Non-pigmented ciliary epithelial cell (primary cell): ENCODE measurements at places on chromosomes 1 and 21.

- DNase-seq = no peak
These were observed 43.4 kb downstream of the ZBTB40 start for GRCh38 chr1:22494943-22495579.

DNA sequence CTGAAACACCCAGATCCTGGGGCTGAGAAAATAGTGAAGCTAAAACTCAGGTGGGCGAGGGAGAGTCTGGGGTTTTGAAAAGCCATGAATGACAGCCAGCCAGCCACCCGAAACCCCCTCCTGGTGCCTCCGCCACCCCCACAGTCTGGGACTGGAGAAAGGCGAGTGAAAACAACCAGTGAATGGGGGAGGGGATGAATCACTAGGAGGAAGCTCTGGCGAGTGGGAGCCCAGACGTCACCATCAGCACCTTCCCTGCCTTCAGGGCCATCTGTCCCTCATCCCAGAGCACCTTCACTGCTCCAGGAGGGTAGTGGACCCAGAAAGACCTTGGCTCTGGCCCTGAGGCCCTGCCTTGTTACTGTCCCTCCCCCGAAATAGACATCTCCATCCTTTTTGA is 9.2 kb downstream of the RORC start:
- DNase-seq = no peak

GRCh38 chr1:15674386-15675159 is 9.5 kb upstream of the PLEKHM2 start:
- no peak for DNase-seq

DNA sequence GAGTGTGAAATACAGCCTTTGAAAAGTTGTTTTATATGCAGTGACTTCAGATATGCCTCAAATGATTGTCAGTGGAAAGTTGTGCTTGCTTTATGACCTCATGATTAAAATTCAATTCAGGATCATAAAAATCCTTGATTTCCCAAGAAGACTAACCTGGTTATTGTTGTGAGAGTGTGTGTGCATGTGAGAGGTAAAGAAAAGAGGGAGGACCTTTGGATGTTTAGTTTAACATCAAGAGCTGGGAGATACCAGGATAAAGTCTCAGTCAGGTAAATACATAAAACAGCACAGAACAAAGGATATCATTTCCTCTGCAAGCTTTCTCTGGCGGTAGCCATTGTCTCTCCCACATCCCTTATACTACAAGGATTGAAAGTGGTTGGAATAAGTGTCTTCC is 14.4 kb downstream of the BTBD8 start:
- no peak for DNase-seq

DNA sequence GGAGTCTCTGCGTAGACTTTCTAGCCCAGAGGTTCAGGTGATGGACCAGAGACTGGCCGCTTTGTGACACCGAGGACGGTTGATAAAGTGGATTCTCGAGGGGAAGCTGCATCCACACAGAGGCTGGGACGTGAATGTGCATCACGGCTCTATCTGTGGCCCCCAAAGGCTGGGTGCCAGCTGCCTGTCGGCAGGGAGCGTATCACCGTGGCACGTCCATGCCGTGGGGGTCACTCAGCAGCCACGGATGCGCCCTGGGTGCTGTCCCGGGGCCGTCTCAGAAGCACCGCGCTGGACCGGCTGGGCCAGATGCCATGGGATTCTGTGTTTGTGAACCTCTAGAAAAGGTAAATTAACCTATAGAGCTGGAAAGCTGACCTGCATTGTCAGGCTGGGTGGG is 57.2 kb upstream of the TRAPPC10 start:
- no peak for DNase-seq

DNA sequence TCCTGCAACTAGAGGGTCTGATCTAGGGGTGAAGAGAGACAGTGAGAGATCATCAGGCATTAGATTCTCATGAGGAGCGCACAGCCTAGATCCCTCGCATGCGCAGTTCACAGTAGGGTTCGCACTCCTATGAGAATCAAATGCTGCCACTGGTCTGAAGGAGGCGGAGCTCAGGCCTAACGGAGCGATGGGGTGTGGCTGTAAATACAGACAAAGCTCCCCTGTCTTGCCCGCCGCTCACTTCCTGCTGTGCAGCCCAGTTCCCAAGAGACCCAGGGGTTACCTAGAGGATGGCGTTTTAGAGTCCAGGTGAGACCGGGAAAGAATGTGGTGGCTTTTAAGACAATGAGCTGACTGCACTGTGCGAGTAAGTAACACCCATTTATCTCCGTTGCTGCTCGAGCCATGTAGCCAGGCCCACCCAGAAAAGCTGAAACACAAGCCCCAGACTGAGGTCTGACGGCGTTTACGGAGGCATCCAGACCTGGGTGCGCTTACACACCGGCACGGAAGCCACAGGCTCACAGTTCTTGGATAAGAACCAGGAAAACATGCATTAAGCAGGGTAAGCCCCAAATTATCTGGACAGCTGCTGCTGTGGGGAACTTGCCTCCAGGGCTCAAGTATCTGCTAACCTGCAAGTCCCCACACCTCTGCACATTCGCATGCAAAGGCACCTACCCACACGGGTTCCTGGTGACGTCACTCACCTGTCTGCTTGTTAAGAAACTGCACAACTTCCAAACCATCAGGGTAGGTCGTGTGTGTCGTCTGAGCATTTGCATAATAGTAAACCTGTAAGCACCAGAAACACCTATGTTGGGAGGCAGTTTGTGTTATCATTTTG is 12.5 kb downstream of the TCP10L start:
- no peak for DNase-seq

GRCh38 chr1:79955966-79956365 is 949.4 kb upstream of the ADGRL4 start:
- DNase-seq = no peak

- DNase-seq = no peak
These were observed 183.3 kb downstream of the PTGER3 start for GRCh38 chr1:70864302-70864701.

DNA sequence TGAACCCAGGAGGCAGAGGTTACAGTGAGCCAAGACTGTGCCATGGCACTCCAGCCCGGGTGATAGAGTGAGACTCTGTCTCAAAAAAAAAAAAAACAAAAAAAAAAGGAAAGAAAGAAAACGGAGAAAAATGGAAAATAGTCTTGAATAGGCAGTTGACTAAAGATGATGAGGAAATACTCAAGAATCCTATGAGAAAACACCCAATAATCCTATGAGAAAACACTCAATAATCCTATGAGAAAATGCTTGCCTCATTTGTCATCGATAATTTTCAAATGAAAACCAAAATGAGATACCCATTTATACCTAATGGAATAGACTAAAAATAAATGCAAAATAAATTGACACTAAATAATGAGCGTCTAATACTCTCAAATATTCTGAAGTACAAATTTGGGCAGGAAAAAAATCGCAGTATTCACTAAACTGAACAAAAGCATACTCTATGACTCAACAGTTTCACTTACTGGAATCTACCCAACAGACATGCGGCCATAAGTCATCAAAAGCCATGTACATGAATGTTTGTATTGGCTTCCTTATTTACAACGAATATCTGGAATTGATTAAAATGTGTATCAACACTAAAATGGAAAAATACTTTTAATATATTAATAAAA is 733.9 kb upstream of the CHRM3 start:
- peak; percentile 79 for DNase-seq

DNA sequence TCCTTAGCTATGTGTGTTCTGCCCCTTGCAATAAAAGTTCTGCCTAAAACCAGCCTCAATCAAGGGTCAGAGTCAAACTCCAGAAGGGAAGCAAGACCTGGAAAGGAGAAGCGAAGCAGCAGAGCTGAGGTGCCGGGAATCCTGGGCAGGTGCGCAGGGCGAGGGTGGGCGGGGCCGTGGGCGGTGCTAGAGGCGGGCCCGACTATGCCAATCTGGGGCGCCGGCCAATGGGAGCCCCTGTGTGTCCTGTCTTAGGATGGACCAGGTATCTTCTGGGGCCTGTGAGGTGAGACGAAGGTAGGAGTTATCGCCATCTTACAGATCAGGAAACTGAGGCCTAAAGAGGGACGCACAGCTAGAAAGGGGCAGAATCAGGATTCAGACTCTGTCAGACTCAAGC is 120.3 kb downstream of the PTPRU start:
- DNase-seq = no peak

DNA sequence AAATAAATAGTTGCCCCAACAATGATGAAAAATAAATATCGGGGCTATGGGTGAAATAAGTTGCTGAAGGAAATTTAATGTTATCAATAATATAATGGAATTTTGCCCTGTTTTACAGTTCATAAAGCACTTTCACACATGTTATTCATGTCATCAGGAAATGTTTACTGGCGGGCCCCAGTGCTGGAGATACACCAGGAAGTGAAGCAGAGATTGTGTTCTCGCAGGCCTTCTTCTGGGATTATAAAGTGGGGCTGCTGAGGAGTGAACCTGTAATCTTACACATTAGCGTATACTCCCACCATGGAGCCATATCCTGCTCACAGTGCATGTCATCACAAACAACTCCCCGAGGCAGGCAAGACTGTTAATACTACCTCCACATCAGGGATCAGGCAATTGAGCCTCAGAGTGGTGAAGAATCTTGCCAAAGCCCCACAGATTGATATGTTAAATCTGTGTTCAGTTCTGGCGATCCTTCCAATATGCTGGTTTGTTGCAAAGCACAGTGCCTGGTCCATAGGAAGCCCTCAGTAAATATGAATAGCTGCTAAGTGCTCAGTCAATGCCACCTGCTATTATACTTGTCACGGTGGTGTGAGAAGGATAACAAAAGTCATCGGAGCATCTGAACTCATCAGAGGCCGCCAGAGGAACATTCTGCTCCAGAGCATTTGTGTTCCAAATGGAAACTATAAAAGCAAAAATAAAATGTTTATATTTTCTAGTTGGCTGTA is 104.4 kb upstream of the UBE2U start:
- no peak for DNase-seq

DNA sequence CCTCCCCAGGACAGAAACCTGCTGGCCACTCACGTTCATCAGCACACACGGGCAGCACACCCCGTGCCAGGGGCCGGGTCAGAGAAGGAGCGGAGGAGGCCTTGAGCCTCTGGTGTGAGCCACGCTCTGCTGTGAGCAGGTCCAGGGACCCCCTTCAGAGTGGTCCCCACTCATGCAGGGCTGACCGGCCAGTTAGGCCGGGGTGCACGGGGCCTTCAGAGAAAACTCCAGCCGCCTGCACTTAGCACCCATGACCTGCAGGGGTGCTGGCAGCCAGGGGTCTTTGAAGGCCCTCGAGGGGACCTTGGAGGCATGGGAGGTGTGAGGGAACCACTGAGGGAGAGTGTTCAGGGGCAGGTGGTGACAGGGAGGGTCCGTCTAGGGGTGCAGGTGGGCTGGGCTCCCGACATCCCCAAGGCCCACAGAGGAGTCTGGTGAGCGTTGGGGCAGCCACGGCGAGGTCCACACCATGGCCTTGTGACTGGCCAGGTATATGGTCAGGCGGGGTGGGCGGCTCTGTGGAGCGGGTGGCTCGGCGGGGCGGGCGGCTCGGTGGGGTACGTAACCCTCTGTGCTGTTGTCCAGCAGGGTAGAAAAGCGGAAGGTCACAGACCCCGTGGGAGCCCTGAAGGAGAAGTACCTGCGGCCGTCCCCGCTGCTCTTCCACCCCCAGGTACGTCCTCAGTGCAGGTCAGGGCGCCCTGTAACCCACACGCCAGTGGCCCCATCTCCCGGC is 40.3 kb upstream of the ARHGEF16 start:
- no peak for DNase-seq

DNA sequence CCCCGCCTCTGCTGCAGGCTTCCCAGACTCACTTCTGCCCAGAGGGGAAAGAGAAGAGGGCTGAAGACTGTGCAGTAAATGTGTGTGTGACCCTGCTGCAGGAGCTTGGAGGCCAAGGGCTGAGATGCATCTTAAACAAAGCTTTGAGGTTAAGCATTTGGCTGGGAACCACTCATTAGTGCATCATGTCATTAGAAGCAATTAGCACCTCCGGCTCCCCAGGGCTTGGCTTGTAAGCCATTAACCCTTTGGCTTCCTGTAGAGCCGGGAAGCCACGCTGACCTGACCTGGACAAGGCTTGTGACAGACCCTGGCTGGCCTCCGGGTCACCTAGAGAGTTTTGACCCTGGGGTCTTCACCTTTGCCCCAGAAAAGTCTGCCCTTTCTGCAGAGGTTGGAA is 77.0 kb downstream of the CSMD2 start:
- DNase-seq = no peak

GRCh38 chr1:27109103-27109822 is 45.7 kb downstream of the SLC9A1 start:
- DNase-seq = no peak

DNA sequence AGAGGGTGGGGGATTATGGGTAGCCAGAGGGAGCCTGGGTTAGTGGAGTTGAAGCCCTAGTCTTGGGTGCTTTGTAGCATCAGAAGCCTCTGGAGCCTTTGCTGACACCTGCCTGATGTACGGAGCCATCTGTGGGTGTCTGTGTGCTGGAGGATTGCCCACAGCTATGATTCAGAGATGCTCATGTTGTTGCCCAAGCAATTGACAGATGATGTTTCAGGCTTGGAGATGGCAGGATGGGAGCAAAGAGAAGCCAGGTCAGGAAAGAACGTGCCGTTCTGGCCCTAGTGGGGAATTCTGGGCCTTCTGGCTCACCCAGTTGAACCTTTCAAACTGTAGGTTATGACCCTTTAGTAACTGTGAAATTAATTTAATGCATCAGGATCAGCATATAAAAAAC is 27.6 kb downstream of the COQ8A start:
- no peak for DNase-seq

DNA sequence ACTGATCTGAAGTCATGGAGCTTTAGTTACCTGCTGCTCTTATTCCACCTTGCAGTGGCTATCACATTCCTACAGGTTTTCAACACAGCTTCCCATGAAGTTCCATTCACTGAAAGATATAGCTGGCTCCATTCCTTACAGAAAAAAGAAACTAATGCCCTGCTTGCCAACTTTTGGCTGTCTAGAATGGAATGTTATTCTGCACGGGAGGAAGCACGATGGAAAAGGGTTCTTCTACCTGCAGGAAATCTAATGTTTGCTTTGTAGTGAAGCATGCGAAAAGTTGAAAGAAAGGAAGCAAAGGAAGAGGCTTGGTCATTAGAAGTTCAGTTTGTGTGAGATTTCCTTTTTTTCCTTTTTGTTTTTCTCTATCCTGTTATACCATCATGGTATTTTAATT is 32.6 kb downstream of the GIPC2 start:
- DNase-seq = no peak

GRCh38 chr21:45972716-45973474 is 8.7 kb upstream of the COL6A1 start:
- DNase-seq = peak; percentile 40

- DNase-seq = peak; percentile 10
These were observed 253.2 kb downstream of the CRB1 start for GRCh38 chr1:197521118-197521739.
